Kidney epithelial cell (primary cell): ENCODE measurements at places on chromosomes 12 and 14. TPM values are rescaled to one million over a fixed set of nuclear protein-coding genes. Genes with fewer than 3 reads are reported as not detected.
A peak's percentile ranks its signal among the peaks of the same experiment; 100 is the strongest.

DNA sequence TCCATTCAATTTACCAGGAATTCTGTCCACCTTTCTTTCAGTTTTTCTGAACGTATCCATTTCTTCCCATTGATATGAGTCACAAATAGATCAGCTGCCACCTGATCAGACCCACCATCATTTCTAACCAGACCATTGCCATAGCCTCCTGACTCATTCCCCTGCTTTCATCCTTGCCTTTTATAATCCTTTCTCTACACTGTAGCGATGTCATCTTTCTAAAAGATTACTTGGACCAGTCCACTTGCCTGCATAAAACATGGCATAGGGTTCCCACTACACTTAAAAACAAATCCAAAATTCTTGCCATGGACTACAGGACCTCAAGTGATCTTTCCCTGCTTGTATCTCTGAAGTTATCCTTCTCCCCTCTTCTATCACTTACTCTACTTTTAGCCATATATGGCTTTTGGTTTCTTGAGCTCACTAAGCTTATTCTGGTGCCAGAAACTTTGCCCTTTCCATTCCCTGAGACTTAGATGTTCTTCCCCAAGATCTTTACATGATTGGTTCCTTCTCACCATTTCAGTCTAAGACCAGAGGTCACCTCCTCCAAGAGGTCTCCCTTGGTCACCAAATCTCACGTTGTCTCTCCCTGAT, 149.5 kb upstream of the KRR1 start:
- peak; percentile 83 for DNase-seq

DNA sequence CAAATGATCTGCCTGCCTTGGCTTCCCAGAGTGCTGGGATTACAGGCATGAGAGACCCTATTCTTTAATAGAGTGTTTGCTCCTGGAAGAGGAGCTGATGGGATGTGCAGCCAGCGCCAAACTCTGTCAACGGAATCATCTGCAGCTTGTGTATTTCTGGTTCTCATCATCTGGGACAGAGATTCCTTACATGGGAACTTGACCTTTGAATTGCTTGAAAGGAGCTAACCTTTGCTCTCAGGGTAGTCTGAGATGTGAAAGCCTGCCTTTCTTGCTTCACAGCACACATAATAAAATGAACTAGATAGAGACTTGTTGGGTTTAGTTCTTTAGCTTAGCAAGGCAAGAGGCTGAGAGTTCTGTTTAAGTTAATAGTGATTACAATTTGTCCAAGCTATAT, 120.0 kb downstream of the OTOGL start:
- no peak for DNase-seq

DNA sequence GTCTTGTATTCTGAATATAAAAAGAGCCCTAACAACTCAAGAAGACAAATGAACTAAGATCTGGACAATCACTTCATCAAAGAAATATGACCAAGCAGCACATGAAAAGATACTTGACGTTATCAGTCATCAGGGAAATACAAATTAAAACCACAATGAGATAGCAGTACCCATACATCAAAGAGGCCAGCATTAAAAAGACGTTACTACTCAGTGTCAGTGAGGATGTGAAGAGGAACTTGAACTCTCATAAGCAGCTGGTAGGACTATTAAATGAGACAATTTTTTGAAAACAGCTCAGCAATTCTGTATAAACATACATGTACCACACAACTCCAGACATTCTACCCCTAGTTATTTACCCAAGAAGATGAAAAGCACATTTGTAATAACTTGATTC, 55.9 kb downstream of the FERMT2 start:
- no peak for DNase-seq

DNA sequence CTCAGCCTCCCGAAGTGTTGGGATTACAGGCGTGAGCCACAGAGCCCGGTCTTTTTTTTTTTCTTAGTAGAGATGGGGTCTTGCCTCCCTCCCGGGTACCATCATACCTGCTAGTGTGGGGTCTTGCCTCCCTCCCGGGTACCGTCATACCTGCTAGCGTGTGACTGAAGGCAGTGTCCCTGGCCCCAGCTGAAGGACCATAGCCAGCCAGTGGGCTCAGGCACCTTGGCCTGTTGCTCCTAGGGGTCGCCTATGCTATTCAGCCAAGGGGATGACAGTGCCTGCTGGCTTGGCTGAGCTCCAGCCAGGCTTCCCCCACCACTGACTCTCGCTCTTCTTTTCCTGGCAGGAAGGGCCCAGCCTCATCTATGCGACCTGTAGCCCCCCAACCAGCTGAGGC, 10.5 kb upstream of the BLTP3B start:
- DNase-seq: no peak

DNA sequence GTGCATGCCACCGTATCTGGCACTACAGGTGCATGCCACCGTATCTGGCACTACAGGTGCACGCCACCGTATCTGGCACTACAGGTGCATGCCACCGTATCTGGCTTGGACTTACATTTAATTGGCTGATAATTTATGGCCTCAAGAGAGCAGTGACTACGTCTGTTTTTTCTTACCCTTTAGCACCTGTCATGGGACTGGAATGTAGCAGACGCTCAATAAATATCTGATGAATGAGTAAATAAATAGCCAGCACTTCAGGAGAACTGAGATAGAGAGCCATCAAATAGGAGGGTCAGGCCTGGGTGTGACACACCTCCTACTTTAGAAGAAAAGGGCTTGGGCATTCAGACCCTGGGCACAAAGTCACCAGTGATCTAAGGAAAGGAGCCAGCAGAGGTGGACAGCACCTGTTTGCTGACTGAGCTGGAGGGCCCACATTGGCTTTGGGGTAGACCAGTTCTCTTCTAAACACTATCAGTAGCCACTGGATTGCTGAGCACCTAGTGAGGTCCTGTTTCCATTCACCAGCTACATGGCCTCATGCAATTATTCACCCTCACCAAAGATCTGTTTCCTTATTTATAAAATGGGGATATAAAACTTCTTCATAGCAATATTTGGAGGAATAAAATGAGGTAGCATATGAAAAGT, 50.1 kb downstream of the RFX4 start:
- DNase-seq: no peak

Gene NPFF
- 3.0 TPM in 1 of 2 replicates, not detected in the other for total RNA-seq

Gene IQSEC3
- total RNA-seq: 1.0 and 4.0 TPM in 2 replicates

Gene CCDC92
- total RNA-seq: 30.8 and 43.0 TPM in 2 replicates

Gene B4GALNT3
- total RNA-seq: 5.1 and 6.8 TPM in 2 replicates

- DNase-seq: no peak
Measured at GRCh38 chr12:111434680-111435338, 29.1 kb downstream of the SH2B3 start.

DNA sequence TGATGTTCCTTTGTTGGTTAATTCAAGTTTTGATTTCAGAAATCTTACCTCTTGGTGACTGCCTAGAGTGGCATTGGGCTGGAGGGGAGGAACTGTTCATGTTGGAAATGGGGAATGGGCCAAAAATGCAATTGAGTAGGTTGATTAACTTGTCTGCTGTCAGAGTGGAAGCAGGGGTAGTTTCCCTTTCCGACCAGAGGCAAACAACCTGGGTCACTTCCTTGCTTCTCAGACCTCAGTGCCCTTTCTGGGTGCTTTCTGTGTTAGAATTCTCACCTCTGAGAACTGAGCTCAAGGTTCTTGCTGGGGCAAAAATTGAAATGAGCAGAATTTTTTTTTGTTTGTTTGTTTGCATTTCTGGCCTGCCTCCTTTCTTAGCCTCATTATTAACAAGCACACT, 2.3 kb upstream of the M6PR start:
- DNase-seq: no peak

Gene KERA
- not detected in 2 replicates for total RNA-seq

DNA sequence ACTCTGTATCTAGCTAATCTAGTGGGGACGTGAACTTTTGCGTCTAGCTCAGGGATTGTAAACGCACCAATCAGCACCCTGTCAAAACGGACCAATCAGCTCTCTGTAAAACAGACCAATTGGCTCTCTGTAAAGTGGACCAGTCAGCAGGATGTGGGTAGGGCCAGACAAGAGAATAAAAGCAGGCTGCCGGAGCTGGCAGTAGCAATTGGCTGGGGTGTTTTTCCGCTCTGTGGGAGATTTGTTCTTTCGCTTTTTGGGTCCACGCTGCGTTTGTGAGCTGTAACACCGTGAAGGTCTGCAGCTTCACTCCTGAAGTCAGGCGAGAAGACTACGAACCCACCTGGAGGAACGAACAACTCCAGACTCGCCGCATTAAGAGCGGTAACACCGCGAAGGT, 76.5 kb downstream of the SPRING1 start:
- no peak for DNase-seq

GRCh38 chr12:112418608-112419296, at the start of gene PTPN11:
TSS of gene PTPN11 (plus strand) at chr12:112418947. CDS start at chr12:112419112, 165 bp downstream.
- DNase-seq: no peak

DNA sequence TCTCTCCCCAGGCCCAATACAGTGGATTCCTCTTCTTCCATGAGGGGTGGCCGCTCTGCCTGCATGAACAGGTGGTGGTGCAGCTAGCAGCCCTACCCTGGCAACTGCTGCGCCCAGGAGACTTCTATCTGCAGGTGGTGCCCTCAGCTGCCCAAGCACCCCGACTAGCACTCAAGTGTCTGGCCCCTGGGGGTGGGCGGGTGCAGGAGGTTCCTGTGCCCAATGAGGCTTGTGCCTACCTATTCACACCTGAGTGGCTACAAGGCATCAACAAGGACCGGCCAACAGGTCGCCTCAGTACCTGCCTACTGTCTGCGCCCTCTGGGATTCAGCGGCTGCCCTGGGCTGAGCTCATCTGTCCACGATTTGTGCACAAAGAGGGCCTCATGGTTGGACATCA, 3.8 kb downstream of the ARHGEF40 start:
- no peak for DNase-seq

DNA sequence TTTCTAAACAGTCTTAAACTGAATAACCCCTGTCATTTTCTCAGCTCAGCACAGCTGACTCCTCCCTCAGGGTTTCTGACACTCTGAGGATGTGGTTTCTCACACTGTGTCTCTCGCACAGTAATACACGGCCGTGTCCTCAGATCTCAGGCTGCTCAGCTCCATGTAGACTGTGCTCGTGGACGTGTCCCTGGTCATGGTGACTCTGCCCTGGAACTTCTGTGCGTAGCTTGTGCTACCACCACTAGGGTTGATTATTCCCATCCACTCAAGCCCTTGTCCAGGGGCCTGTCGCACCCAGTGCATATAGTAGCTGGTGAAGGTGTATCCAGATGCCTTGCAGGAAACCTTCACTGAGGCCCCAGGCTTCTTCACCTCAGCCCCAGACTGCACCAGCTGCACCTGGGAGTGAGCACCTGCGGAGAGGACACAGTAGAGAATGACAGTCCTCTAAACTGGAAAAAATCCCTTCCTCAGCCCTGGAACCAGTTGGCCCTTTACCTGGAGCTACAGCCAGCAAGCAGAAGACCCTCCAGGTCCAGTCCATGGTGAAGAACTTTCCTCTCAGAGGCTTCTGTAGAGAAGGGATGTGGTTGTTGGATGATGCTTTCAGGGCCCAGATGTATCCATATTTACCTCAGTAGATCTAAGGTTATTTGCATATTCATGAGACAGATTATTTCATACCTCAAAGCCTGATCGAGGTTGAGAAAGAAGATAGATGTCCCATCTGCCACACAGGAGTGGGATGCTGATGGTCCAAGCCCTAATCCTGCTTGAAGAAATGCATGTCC, 984.8 kb downstream of the TMEM121 start:
- no peak for DNase-seq

DNA sequence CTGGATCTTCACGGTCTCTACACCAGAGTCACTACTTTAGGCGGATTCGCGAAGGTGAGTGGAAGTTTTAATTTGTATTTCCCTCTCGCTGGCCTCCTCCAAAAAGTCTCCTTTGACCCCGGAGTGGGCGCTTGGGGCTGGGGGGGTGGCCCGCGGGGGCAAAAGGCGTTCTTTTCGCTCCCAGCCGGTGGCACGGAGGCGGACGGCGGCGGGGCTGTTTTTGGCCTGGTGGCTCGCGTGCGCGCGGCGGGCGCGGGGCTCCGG, 510 bp downstream of the ARID2 start:
- DNase-seq: no peak

Gene MYF6
- not detected in 2 replicates for total RNA-seq

Gene RHEBL1
- total RNA-seq: 3.8 and 5.1 TPM in 2 replicates

GRCh38 chr12:8913702-8914032, 642 bp upstream of the PHC1 start:
- no peak for DNase-seq

Gene HOXC11
- total RNA-seq: 0.58 and 0.96 TPM in 2 replicates
